ENCODE measurements at places on chromosomes 11 and 22.

- DNase-seq, result no peak
Observed at GRCh38 chr11:128546916-128547315, 40.4 kb downstream of the ETS1 start.

GRCh38 chr11:76140912-76141574, 65.3 kb downstream of the WNT11 start:
- no peak for DNase-seq

DNA sequence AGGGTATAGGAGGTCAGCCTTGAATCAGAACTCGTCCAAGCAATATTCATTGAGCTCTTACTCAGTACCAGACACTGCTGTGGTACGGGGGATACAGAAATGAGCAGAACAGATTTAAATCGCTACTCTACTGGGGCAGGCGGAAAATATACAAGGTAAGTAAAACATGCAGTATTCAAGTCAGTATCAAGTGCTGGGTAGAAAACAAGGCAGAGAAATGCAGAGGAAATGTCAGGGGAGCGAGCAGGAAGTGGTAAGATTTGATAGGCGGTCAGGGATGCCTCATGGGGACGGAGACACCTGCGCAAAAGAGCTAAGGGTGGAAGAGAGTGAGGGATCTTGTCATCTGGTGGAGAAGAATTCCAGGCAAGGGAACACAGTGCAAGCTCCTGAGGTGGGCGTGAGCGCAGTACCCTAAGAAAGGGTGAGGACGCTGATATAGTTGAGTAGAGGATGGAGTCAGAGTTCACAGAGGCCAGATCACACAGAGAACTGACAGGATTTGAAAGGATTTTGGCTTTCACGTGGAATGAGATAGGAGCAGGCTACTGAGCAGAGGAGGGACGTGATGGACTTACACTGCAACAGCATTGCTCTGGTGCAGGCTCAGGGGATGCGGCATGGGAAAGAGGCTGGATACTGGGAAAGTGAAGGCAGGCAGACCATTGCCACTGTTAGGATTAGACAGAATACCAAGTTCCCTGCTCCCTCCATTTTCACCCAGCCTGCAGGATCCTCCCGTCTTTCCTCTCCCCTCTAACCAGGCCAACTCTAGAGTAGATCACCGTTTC, 35.8 kb downstream of the SC5D start:
- no peak for DNase-seq

GRCh38 chr11:118071416-118072030, 5.4 kb upstream of the TMPRSS4 start:
- no peak for DNase-seq

- DNase-seq, result no peak
Observed at GRCh38 chr11:127119356-127119755, 118.8 kb upstream of the KIRREL3 start.

DNA sequence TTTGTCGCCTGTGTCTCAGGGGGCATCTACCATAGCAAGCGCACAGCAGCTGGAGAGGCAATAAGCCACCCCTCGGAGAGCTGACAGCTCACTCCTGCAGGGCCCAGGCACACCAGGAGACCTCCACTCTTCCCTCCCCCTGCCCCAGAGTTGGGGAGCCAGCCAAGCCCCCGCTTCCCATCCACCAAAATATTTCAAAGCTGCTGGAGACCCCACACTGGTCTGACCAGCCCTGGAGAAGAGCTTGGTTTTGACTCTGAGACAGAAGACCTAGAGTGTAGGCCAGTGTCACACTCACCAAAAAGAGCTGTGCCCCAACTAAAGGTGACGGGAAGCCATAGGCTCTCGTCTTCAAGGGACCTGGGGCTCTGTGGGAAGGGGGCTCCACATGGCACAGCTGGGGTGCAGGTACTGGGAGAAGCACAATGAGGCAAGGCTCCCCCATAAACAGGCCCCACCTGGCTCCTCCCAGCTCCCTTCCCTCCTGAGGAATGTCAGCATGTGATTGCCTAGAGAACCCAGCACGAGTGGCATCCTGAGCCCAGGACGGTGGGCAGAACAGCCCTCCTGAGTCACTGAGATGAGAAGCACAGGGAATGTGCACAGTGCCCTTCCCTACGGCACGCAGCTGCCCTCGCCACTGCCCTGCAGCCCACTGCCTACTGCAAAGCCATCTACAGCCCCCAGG, 5.8 kb upstream of the GNAZ start:
- DNase-seq, result peak; percentile 33
